ENCODE measurements at places on chromosomes 13 and 19.
A peak's percentile ranks its signal among the peaks of the same experiment; 100 is the strongest.

DNA sequence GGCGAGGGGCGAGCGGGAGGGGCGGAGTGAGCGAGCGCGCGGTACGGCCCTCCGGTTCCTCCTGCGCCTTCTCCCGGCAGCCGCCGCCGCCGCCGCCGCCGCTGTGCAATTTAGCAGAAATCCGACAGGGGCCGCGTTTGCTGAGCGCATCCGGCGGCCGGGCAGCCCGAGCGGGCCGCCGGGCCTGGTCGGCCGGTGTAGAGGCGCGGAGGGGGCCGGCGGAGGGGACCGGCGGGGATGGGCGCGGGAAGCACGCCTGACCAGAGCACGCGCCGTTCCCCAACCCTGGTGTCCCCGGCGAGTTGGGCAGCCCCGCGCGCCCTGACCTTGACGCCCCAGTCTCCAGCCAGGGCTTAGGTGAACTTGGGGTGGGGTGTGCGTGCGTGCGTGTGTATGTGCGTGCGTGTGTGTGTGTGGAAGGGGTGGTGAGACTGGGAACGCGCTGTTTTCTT, 144.5 kb upstream of the ZNF536 start:
- DNase-seq: peak; percentile 61

DNA sequence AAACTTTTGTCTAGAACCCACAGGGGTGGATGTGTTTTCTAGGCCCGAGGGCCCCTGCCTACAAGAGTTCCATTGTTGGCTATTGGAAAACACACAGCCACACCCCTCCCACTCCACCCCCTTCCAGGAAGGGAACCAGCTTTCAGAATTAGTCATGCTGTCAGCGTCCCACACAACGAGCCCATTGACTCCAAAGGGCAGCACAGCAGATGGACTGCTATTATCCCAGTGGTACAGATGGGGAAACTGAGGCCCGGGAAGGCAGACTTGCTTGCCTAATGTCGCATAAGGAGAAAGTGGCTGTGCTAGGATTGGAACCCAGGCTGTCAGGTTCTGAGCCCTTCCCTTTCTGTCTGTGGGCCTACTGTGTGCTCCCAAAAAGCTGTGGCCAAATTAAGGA, 8.1 kb upstream of the FXYD3 start:
- no peak for DNase-seq

GRCh38 chr13:80338781-80339562, 2.0 kb downstream of the SPRY2 start:
- DNase-seq: peak; percentile 70

GRCh38 chr13:95234242-95234641, 67.0 kb downstream of the ABCC4 start:
- DNase-seq: no peak

GRCh38 chr19:42368765-42369164, 21.3 kb downstream of the CNFN start:
- DNase-seq: no peak

- DNase-seq: no peak
Measured at GRCh38 chr13:110194451-110194850, 112.5 kb downstream of the COL4A1 start.

GRCh38 chr19:34734537-34735103, 577 bp downstream of the ZNF181 start:
- no peak for DNase-seq

- DNase-seq: no peak
Measured at GRCh38 chr13:76286178-76286577, 600.0 kb downstream of the KCTD12 start.

- DNase-seq: peak; percentile 9
Measured at GRCh38 chr13:86922936-86923335, 748.2 kb upstream of the SLITRK5 start.

DNA sequence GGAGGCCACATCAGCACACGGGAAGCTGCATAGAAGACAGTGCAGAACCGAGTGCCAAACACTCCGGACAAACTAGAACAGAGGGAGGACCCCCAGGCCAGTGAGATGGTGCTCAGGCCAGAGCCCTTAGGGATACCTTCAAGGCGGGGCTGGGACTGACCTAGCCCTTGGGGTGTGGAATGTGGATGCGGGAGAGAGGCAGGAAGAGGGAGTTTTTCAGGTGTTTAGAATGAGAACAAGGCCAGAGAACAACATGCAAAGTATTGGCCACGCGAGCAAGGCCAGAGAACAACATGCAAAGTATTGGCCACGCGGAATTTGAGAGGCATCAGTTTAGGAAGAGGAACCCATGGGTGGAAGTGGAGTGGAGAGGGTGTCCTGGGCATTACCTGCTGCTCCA, 65.1 kb upstream of the ATP12A start:
- no peak for DNase-seq

- no peak for DNase-seq
Measured at GRCh38 chr13:62875118-62875640, 1459.5 kb upstream of the PCDH20 start.

DNA sequence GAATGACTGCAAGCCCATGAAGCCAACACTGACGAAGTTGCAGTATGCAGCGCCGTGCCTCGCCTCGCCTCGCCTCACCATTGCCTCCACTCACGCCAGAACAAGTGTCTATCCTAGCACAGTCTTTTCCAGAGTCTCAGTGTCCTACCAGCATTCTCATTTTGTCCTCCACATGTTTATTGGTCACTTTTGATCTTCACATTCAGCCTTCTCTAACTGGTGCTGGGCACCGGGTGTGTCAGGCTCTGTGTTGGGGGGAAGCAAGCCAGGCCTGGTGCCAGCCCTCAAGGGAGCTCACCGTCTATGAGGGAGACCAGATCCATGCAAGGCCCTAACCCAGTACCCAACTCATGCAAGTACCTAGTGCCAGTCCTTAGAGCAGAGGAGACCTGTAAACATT, 69.7 kb upstream of the GPR183 start:
- DNase-seq: no peak

GRCh38 chr13:48151363-48152161, 56.7 kb upstream of the MED4 start:
- no peak for DNase-seq

GRCh38 chr13:79457390-79457789, 23.6 kb upstream of the NDFIP2 start:
- DNase-seq: no peak

DNA sequence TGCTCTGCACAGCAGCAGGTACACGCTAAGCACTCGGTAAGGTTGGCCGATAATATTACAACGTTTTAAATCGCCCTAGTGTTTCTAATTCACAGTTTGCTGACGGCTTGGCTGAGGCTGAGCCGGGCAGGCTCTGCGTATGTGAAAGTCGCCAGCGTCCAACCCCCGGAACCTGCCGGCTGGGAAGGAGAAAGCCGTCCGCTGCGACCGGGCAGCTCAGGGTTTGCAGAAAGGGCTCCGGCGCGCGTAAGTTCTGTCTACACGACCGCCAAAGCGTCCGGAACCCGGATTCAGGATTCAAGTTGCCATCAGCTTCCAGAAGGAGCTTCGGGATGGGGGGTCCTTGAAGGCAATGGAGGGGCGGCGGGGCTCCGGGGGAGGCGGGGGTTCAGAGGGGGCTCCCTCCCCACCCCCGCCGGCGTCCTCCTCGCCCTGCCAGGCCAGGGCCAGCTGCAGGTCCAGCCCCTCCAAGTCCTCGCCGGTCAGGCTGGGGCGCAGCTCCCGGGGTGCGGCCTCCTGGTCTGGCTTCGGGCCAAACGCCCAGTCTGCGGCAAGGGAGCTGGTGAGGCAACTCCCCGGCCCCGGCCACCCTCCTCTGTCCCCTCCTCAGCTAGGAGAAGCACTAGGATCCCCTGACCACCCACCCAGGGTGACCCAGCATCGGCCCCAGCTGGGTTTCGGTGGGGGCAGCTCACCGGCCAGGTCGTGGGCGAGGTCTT, 575 bp downstream of the SMIM44 start:
- DNase-seq: no peak

GRCh38 chr19:1486720-1487575, 3.2 kb downstream of the PCSK4 start:
- DNase-seq: no peak

DNA sequence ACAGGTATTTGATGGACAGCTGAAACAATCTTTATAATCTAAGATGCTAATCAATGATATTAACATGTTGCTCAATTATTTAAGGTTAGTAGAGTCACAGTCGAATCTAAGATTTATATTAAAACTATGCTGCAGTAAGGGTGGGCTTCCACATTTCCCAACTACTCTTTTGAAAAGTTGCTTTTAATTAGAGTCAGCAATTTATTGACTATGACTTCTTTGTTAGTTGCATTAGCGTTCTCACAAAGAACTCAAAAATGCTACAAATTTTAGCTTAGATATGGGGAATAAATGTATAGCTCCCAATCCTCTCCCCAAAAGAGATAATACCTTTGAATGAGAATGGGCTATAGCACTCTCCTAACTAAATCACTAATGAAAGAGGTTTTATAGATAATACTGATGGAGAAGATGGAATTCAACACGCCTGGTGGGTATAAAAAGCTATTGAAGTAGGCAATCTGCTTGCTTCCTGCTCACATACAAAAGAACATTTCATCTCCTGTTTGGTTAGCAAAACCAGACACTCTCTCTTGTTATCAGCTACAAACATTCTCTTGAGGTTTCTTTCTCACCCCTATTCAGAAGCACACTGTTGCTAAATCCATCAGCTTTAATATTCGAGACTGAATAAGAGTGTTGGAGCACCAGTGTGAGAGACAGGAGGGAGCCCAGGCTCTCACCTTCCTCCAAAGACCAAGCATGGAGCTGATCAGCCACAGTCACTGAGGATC, 2.4 kb upstream of the FLT1 start:
- DNase-seq: no peak

GRCh38 chr19:38488776-38489481, 55.4 kb downstream of the RYR1 start:
- no peak for DNase-seq

- peak; percentile 71 for DNase-seq
Measured at GRCh38 chr19:14114854-14115253, 2.7 kb downstream of the PRKACA start.

GRCh38 chr19:35755550-35756376, 1.1 kb downstream of the HSPB6 start:
- no peak for DNase-seq

GRCh38 chr19:53424968-53425597, 6.7 kb upstream of the ZNF761 start:
- peak; percentile 72 for DNase-seq

DNA sequence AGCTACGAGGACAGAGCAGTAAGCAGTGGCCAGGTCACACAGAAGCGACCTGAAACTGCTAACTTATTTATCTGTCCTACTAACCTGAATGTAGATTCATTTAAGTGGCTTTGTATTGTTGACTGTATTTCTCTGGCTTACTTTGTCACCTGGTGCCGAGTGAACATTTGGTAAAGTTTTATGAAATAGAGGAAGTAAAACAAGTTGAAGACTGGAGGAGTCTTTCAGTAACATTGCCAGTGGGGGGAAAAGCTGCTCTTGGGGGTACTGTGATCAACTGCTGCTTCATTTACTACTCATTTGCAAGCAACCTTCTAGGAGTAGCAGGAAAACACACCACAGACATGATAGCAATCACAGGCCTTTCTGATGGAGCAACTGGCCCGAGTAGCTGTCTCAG, 615.0 kb downstream of the FGF9 start:
- DNase-seq: peak; percentile 37

- peak; percentile 89 for DNase-seq
Measured at GRCh38 chr19:13117772-13118423, at the start of gene NACC1. Gene NACC1, plus strand, starts transcription at chr19:13118264. Its CDS starts 16,944 bp downstream, at chr19:13135208.

DNA sequence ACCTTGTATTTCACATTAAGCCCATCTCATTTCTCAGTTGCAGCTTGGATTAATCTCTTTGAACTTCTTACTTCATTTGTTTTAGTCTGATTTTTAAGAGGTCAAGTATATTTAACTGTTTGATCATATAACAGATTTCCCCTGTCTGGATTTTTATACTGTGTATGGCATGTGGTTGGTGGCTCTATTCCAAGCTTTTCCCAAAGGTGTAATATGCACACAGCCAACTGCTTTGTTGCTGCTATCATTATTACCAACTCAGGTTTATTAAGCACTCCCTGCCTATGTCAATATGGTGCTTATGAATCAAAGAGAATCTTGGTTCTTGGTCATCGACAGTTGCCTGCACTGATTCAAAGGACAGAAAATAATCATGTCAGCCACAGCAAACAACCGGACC, 92.6 kb downstream of the RAP2A start:
- no peak for DNase-seq

DNA sequence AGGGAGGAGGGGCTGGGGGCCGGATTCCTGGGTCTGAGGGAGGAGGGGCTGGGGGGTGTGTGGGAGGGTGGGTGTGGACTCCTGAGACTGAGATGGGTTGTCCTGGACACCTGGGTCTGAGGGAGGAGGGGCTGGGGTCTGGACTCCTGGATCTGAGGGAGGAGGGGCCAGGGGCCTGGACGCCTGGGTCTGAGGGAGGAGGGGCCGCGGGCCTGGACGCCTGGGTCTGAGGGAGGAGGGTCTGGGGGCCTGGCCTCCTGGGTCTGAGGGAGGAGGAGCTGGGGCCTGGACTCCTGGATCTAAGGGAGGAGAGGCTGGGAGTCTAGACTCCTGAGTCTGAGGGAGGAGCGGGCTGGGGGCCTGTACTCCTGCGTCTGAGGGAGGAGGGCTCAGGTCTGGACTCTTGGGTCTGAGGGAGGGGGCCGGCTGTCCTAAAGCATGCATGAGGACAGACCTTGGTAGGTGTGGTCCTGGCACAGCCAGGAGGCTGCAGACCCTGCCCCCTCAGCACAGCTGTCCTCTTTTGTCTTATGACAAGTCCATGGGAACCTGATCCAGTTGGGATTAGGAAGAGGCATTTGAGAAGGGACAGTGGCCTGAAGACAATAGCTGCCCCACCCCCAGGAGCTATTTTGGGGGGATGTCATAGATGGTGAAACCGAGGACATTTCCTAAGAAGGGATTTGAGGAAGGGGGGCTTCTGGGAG, 1.3 kb downstream of the TNNT1 start:
- DNase-seq: no peak

GRCh38 chr13:30151388-30151787, 156.0 kb downstream of the KATNAL1 start:
- DNase-seq: no peak

- DNase-seq: no peak
Measured at GRCh38 chr13:25295228-25295627, 6.2 kb upstream of the NUP58 start.

DNA sequence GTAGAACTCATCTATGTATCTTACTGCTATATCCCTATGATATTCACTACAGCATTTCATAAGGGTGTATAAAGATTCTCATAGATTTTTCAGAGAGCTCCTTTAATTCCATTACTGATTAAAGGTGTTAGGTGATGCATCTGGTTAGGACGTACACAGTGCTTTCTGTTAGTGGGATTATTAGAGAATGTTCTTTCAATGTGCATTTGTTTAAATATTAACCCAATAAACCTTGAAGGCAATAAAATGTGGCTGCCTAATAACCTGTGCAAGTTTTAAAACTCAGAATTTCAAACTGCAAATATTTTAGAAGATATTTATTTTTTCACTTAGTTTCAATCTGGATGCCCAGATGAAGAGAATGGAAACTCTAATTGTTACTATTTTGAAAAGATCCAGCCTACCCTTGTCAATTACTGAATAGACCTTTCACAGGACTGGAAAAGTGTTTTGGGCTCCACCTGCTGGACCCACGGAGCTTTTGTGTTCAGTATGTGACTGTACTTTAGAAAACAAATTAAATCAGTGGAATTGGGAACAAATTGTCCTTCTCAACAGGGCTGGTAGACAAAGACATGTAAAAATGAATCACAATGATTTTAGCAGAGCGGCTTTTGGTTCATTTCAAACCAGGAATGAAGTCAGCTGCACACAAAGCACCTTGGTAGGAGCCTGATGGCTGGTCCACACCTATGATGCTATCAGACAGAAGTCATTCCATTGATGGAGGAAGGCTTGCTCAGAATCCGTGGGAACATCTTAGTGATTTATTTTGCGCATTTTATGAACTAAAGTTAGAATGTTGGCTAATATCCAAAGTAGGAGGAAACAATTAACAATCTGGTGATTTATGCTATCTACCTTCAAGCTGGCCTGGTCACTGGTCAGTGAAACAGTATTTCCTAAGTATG, 89.4 kb upstream of the RAP2A start:
- peak; percentile 30 for DNase-seq

Data from KBM-7 (cell line).